ENCODE measurements at places on chromosomes 11 and 22. TPM values are rescaled to one million over a fixed set of nuclear protein-coding genes. Genes with fewer than 3 reads are reported as not detected.

- no peak for DNase-seq
Measured at GRCh38 chr11:5345831-5346230, 2.5 kb upstream of the OR51B5 start.

- DNase-seq = no peak
Measured at GRCh38 chr11:123374622-123374968, 55.5 kb upstream of the GRAMD1B start.

DNA sequence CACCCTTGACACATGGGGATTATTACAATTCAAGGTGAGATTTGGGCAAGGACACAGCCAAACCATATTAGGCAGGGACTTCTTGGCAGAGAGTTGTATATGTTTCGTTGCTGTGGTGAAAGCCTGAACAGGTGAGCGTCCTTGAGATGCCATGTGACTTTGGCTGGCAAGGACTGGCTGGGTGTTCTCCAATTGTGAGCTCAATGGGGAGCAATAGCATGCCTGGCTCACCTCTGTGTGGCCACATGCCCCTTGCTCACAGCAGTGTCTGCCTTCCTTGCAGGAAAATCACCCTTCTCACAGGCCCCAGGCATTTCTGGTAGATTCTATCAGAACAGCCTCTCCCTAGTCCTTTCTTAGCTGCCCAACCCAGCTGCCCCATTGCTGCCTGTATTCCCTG is 105.5 kb downstream of the PARVA start:
- DNase-seq = no peak

DNA sequence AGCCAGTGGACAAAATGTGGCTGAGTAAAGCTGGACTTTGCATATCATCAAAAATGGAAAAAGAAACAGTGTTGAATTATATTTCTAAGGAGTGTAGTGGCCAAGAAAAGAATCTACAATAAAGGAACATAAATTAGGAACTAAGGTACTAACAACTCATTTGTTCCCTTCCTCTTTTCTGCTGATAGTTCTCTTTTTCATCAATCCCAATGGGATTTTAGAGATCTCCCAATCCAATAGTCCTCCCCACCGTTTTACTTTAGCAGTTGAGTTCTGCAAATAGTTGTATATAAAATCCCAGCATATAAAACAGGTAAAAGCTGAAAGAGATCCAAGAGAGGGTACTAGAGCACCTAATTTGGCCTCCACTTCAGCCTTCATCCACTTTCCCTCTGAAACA is 2.0 kb downstream of the PRCP start:
- DNase-seq = no peak

DNA sequence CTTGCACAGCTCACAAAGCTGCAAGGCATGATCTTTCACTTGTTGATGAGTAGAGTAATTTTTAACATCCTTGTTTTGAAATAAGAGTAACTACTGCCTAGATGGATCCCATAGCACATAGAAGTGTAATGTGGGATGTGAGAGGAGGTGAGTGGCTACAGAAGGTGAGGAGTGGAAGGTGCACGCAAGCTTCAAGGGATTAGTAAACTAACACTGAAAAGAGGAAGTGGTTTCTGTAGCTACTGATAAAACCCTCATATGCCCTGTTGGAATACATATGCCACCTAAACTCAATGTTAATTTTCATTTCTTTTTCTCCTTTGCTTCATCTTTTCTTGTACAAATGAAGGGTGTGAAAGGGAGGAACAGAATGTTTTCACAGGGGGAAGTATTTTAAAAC is 22.0 kb upstream of the CTSC start:
- DNase-seq = no peak

GRCh38 chr11:17718510-17718962 is 835 bp upstream of the MYOD1 start:
- DNase-seq = no peak

- DNase-seq = no peak
Measured at GRCh38 chr11:34343153-34343552, 14.7 kb downstream of the ABTB2 start.

DNA sequence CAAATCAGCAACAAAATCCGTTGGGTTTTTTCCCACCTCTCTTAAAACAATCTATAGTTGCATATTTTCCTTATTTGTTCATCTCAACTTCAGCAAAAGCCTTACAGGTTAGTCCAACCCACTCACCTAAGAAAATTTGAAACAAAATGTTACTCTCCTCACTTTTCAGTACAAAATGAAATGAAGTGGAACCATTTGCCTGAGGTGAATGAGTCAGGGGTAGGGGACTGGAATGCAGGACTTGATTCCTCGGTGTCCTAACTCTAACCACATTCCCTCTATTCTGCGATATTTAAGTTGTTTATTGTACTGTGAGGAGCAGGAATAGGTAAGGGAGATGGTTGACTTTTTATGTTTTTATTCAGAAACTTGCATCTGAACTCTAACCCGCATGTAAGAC is 16.4 kb downstream of the ATP5MG start:
- DNase-seq = no peak

DNA sequence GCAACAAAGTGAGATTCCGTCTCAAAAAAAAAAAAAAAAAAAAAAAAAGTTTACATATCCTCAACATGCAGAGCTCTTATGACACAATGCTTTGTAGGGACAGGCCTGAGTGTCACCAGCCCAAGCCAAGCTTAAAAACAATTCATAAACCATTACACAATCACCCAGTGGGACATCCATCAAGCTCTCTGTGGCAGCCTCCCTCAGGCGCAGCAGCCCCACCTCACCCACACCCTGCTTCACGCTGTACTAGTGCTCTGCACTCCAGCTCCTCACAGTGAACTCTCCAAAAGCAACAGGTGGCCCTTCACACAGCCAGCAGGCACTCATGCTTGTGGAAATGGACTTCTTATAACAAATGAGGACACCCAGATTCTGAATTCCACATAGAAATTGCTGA is 3.5 kb upstream of the FOXRED2 start:
- no peak for DNase-seq

- DNase-seq = no peak
Measured at GRCh38 chr22:35587447-35587870, 29.7 kb downstream of the MB start.

DNA sequence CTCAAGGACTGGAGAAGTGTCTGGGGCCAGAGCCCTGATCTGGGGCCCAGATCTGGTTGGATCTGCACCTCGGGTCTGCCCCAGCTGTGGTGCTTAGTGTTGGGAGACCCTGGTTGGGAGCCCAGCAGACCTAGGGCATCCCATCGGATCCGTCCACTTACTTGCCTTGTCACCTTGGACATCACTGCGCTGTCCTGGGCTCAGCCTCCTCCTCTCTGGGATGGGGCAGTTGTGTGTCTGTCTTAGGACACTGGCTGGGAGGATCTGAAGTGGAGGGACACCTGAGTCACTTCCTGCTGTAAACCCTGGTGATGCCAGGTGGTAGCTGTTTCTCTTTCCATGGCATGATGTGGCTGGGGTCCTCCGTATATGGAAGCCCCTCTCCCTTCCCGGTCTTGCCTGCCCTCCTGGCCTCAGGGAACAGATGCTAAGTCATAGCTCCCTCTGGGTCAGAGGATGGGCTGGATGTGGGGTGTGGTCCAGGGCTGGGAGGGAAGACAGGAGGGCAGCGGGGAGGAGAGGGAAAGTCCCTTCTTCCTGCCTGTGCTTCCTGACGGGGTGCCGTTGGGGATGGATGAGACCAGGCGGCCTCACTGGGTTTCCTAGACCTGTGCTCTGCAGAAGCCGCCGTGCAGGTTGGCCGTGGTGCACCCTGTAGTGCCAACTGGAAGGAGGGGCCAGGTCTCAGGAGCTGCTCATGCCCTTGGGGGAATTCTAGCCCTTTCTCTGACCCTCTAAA is 12.1 kb upstream of the OMP start:
- no peak for DNase-seq

DNA sequence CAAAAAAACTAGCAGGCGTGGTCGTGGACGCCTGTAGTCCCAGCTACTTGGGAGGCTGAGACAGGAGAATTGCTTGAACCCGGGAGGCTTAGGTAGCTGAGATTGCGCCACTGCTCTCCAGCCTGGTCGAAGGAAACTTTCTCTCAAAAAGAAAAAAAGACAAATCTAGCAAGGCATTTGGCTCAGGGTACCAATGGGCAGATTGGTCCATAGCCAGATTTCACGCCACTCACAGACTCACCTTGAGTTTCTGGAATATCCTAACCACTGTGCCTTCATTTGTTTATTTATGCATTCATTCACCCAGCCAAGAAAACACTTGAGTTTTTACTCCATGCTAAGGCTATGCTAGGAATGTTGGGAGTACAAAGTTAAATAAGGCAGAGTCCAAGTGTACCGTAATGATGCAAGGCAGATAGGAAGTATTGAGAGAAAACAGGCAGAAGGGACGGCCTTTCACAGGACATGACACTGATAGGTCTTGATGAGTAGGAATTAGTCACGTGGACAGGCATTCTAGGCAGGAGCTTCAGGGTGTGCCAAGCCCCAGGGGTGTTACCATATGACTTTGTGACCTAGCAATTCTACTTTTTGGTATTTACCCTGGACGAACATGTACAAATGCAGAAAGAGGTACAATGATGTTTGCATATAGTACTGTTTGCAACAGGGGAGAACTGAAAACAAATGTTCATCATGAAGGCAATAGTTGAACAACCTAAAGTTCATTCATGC is 3.0 kb upstream of the PACSIN3 start:
- peak; percentile 73 for DNase-seq

DNA sequence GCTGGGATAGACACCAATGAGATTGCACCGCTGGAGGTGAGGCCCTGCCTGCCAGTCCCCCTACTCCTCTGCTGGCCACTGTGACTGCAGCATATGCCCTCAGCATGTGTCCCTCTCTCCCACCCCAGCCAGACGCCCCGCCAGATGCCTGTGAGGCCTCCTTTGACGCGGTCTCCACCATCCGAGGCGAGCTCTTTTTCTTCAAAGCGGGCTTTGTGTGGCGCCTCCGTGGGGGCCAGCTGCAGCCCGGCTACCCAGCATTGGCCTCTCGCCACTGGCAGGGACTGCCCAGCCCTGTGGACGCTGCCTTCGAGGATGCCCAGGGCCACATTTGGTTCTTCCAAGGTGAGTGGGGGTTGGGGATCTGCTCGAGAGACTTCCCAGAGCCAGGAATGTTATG is 5.7 kb upstream of the SMARCB1 start:
- no peak for DNase-seq

GRCh38 chr11:115922876-115923275 is 418.7 kb upstream of the CADM1 start:
- DNase-seq = no peak

LMNTD2 gene
- total RNA-seq = 1.8 TPM

ASPHD2 gene
- 0.77 TPM for total RNA-seq

CCDC188 gene
- not detected for total RNA-seq

Measured in NCI-H460 (cell line).